ENCODE measurements at places on chromosomes 7 and 10. TPM values are rescaled to one million over a fixed set of nuclear protein-coding genes. Genes with fewer than 3 reads are reported as not detected.

- DNase-seq, result peak; percentile 37
Measured at GRCh38 chr10:61733358-61733940, 70.7 kb downstream of the CABCOCO1 start.

GRCh38 chr7:64879800-64880199, 23.3 kb upstream of the ZNF273 start:
- DNase-seq, result no peak

DNA sequence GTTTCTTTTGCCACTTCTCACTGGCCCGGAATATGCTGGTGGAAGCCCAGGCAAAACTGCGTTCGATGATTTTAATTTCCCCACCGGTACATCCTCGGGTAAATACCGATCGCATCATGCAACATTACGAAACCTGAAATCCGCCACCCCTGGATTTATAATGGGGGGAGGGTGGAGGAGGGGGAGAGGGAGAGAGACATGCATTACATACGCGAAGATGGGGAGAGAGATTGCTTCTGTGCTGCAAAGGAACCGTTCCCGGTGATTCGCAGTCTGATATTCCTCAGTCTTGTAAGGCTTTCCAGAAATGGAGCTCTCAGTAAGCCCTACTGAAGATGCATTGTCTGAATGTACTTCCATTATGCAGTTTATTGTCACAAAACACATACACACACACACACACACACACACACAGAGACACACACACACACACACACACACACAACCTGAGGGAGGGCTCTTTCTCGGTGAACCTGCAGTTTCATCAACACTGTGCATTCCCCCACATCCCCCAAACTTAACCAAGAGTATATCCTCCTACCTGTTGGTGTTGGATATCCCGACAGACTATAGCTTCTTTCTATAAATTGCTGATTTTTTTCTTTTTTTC, 741 bp downstream of the GPR85 start:
- no peak for DNase-seq

DNA sequence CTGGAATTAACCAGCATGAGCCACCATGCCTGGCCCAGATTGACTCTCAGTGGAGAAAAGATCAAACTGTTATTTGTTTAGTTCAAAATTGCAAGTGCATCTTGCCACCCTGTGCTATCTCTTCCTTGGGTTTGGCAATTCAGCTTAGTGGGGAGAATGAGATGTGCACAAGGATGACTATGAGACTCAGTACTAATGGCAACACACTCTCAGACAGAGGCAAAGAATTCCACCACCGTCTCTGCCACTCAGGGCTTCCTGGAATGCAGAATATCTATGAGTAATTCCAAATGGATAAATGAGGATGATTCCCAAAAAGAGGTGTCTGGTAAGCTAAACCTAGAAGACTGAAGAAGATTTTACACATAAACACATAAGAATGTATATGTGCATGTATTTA, 525.8 kb downstream of the NRG3 start:
- no peak for DNase-seq

DNA sequence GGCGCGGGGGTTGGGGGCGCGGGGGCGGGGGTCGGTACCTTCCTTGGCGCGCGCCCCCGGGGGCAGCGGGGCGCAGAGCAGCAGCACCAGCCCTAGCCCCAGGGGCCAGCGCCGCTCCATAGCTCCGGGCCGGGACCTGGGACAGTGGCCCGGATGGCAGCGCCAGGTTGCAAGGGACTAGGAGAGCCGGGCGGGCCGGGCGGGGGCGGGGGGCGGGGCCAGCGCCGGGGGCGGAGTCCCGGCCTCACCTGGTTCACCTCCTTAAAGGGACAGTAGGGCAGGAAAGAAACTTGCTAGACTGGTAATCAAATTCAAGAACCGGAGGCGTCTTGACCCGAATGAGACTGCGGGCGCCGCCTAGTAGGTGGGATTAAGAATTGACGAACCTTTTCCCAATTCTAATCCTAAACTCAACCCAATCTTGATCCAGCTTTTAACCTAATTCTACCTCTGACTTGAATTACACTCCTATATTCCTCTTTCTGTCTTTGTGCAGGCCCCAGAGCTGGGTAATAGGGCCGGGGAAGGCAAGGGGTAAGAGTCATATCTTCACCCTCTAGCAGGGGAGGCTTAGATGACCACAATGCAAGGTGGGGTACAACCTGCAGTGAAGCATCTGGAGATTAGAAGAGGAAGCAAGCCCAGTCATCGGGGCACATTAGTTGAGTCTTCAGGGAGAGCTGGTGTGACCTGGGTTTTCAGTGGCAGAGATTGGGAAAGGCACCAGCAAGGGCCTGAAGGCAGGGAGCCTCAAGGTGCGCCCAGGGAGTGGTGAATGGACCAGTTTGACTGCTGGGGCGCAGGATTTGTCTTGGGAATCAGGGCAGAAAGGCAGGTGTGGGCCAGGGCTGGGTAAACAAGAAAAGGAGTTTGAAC, at the start of gene EPHA1:
EPHA1 (minus strand) TSS at position 171 of the 876 bp plus-strand sequence; CDS start at position 120, 51 bp downstream.
- DNase-seq, result peak; percentile 56

GRCh38 chr10:45454859-45455258, 80.8 kb downstream of the ALOX5 start:
- no peak for DNase-seq

- peak; percentile 53 for DNase-seq
Measured at GRCh38 chr10:80407812-80408241, 524 bp upstream of the PRXL2A start.

DNA sequence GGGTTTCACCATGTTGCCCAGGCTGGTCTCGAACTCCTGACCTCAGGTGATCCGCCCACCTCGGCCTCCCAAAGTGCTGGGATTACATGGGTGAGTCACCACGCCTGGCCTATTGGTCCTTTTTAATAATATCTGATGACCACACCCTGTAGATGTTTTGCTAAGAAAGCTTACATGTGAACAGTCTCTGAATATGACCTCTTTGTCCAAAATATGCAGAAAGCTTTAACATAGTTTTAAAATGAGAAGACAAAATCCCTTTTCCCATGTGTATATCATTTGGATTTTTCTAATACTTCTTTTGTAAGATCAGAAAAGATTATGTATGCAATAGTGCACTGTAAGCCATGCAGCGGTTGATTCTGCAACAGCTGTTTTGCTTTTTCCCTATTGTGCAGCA, 38.5 kb downstream of the MCU start:
- DNase-seq, result no peak

DNA sequence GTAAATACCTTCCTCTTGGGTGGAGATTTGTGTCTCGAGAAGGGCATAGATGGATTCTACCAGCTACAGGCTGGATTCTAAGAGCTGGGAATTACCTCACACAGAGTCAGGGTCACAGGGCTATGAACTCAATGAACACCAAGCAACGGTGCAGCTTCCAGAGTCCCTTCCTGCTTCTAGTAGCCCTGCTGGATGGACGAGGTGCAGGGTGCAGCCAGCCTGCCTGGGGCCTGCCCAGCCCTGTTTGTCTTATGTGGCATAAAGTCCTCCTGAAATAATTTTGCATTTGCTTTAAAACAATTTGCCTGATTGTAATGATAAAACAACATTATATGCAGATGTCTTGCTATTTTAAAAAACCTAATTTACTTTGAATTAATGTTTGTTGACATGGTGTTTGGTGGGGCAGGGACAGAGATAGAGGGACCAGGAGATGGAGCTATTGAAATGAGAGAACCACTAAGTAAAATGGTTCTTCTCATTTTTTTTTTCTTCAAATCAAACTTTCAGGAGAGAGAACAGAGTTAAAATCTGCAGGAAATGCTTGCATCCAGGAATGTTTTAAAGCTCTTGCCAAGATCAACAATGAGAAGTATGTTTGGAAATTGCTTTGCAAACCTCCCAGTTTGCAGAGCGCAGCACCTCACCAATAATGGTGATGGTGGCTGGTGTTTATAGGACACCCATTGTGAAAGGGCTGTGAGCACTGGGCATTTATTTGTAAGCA, 305.4 kb upstream of the PODXL start:
- DNase-seq, result no peak

DNA sequence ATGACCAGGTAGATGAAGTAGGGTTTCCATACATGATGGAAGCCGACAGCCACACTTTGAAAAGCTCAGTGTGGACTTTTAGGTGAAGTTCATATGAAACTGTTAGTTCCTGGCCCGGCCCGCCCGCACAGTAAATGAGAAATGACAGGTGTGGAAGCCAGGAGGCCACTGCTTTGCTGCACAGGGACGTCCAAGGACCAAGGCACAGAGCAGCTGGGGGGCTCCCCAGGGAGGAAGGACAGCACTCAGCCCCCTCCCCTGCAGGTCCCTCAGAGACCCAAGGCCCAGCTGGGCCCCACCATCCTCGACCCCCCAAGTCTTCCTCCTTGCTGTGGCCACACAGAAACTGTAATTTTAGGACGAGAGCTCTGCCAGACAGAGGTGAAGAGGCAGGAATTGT, 219.2 kb downstream of the PTPRN2 start:
- DNase-seq, result no peak

DNA sequence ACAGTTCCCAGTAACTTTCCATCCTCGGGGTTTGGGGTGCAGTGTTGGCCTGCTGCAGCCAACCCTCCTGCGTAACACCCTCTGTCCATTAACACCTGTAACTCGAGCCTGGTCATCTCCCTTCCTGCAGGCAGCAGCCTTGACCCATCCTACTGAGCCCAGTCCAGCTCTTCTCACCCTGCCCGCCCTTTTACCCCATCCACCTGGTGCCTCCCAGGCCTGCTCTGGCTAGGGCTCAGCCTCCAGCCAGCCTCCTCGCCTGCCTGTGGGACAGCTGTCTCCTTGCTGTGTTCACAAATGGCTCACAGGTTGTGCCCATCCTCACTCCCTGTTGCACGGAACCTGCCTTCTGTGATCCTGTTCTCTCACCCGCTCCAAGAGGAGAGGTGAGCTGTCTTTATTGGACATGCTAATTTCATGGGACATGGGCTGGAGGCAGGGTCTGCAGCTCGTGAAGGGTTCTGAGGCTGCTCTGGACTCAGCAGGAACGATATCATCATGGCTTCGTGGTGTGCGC, 277.2 kb upstream of the TCERG1L start:
- no peak for DNase-seq

GRCh38 chr7:88401009-88401623, 94.4 kb upstream of the STEAP4 start:
- DNase-seq, result peak; percentile 5

DNA sequence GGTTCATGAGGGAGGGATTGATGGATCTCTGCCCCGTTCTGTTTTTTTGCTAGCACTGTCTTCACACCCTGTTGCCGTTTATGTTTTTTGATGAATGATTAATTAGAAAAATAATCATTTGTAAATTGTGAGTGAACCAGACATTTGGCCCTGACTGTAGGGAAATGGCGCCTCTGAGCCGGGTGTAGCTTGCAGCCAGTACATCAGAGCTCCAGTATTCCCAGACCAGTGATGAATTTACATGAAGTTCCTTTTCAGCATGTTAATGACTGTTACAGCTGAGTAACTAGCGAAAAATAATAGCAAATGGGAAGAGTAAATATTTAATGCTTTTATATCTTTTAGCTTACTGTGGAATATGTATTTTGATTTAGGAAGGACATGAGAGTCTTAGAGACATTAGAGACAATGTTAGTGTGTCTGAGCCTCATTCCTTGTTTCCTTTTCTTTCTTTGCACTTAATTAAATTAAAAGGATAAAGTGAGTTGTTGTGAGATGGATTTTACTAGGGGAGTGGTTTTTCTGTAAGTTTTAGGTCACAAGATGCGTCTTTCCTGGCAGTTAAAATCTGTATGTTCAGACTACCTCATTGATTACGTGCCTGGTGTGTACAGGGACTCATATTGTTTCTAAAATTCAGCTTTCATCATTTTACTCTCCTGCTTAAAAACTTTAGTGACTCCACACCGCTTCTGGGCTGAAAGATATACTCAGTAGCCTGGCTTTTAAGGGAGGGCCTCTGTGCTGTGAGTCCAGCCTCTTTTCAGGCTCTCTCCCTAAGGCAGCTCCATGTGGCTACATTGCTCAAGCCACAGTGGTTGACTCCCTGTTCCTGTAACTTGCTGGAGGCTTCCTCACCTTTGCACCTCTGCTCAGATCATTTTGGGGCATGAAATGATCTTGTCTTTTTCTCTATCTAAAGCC, 86.4 kb downstream of the AUTS2 start:
- DNase-seq, result no peak

DNA sequence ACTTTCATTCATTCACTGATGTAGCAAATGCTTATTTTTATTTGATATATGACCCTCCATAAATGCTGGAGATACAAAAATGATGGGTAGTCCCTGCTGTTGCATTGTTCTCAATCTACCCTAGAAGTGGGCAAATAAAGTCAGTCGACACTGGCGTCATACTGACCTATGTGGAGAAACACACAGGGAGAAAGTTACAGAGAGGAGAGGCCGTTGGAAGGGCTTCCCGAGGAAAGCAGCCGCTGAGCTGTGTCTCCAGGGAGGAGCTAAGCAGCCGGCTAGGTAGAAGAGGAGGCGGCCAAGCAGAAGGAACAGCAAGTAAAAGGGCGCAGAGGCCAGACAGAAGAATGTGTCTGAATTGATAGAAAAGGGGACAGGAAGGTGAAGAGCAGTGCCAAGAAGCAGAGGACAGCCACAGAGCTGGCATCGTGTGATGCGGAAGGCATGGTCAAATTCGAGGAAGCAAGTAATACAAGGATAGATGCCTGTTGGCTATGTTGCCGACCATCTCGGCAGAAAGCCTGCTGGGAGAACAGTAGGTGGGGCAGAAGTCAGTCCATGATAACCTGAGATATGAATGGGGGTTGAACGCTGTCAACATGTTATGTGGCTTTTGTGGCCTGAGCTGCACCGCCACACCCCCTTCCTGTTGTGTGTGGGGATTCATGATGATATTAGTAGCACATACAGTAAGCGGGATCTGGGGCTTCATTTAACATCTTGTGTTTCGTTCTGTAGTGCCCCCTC, 25.9 kb downstream of the ST8SIA6 start:
- DNase-seq, result peak; percentile 82

- DNase-seq, result no peak
Measured at GRCh38 chr10:71575934-71576801, 143.4 kb downstream of the C10orf105 start.

- no peak for DNase-seq
Measured at GRCh38 chr7:42189535-42189934, 47.5 kb downstream of the GLI3 start.

GRCh38 chr7:2734084-2734686, 46.2 kb downstream of the AMZ1 start:
- no peak for DNase-seq

DNA sequence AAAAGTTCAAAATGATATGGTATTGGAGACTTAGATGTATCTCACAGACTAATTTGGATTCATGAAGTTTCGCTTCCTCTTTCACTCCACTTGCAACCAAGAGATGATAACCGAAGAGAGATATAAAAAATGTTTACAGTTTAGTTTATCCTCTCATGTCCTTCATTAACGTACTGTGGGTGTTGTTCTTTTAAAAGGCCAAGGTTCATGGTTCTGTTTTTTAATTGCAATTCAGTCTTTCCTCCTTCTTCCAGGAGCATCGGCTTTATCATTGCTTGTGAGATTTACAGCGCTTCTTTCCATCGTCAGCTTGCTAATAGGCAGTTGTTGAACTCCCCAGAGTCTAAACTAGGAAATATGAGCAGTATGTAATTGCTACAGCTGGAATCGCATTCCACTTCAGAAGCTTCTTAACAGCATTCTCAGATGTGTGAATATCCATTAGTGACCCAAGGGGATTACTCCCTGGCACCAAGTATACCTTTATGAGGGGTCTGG, 75.9 kb upstream of the HGF start:
- no peak for DNase-seq

Gene ANKRD30A
- total RNA-seq, result not detected

Gene OR2A1
- not detected for total RNA-seq

Gene SLC26A5
- total RNA-seq, result not detected

Gene CDC14C
- total RNA-seq, result not detected

Gene OPN4
- not detected for total RNA-seq
